Cardiac septum (tissue), 1 donor: ENCODE measurements at places on chromosomes 6 and 20. TPM values are rescaled to one million over a fixed set of nuclear protein-coding genes. Genes with fewer than 3 reads are reported as not detected.

GRCh38 chr6:12361042-12361765 is 71.0 kb downstream of the EDN1 start:
- no peak for DNase-seq

DNA sequence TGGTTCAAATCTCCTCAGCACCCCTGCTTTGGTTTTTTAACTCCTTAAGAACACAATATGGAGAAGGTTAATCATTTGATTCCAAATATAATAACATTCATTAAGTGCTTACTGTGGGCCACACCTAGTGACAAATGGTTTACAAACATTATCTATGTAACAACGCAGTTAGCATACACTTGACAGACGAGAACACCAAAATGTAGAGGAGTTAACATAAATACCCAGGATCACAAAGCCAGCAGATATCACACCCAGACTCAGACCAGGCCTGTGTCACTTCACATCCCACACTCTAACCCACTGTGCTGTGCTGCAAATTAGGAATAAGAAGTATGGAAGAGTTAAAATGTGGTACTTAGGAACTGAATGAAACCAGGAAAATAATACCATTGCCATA is 82.9 kb downstream of the AGPAT4 start:
- DNase-seq: no peak

GRCh38 chr6:150332939-150333584 is 35.8 kb upstream of the IYD start:
- peak; percentile 36 for DNase-seq

GRCh38 chr6:42405021-42405420 is 46.7 kb downstream of the TRERF1 start:
- no peak for DNase-seq

DNA sequence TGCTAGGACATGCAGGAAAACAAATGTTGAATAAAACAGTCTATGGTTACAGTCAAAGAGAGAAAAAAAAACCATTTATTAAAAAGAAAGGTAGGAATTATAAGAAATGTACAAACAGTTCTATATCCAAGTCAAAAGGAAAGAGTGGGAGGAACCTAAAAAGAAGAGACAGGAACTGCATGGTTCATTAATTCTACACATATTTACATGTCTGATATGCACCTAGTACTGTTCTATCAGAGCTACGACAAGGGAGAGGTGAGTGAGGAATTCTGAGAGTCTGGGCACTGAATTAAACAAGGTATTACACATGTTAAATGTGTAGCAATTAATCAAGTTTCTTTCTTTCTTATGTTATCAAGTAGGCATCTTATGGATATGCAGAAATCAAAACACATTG is 41.9 kb downstream of the SYCP2 start:
- DNase-seq: no peak

- no peak for DNase-seq
Measured at GRCh38 chr6:56772737-56773184, 130.1 kb upstream of the DST start.

GRCh38 chr6:157982102-157982562 is 469 bp downstream of the SYNJ2 start:
- no peak for DNase-seq

DNA sequence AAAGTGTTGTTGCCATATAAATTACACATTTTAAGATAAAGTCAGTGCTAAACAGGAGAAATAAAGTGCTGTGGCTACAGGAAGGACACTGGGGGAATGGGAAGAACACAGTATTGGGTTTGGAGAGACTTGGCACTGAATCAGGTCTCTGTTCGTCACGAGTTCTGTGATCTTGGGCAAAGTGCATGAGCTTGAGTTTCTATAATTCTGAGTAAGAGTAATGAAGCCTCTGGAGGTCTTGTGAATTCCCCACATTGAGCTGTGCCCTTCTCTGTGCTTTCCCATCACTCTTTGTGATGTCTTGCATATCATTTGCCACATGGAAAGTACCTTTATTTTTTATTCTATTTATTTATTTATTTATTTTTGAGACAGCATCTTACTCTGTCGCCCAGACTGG is 16.8 kb upstream of the EEF1A1 start:
- DNase-seq: no peak

Gene FOXF2
- 0.43 TPM for total RNA-seq
